ENCODE measurements at places on chromosomes 12 and 14. TPM values are rescaled to one million over a fixed set of nuclear protein-coding genes. Genes with fewer than 3 reads are reported as not detected.

Gene SLC2A13
- total RNA-seq = 0.96 TPM

Gene FAM181A
- not detected for total RNA-seq

DNA sequence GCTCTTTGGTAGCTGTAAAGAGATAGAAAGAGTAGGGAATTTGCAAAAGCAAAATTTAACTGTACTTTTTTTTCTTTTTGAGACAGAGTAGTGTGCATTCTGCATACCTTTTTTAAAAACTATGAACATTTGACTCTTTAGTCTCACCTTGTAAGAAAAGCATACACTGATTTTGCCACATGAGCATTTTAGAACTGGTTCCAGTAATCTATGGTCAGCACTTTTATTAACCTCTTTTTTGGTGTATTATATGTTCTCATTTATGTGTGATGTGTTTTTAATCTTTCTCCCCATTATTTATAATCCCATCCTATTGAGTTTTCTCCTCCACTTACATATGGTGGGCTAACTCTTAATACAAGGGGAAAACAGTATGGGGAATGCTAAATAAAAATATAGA lies 1111.4 kb downstream of the FLRT2 start:
- DNase-seq = no peak

- DNase-seq = no peak
These were observed 2.4 kb downstream of the DHH start for GRCh38 chr12:49092086-49092815.

DNA sequence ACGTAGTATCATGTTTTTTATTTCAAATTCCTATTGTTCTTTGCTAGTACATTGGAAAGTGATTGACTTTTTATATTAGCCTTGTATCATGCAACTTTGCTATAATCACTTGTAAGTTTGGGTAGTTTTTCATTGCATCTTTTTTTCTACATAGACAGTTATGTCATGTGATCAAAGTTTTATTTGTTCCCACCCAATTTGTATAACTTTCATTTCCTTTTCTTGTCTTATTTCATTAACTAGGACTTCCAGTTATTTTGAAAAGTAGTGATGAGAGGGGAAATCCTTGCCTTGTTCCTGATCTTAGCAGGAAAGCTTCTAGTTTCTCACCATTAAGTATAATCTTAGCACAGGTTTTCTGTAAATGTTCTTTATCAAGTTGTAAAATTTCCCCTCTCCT lies 9.8 kb upstream of the KRT6A start:
- no peak for DNase-seq

GRCh38 chr12:121092034-121092433 lies 40.6 kb upstream of the P2RX7 start:
- DNase-seq = no peak

All from MG63 (cell line).